HFF-Myc (cell line): ENCODE measurements at places on chromosomes 13 and 19.

GRCh38 chr13:101455863-101456262 is 3.4 kb downstream of the ITGBL1 start:
- DNase-seq, result peak; percentile 74

- DNase-seq, result no peak
Measured at GRCh38 chr13:20460761-20461160, 64.9 kb downstream of the CRYL1 start.

- no peak for DNase-seq
Measured at GRCh38 chr13:46313432-46314257, 73.4 kb downstream of the RUBCNL start.

DNA sequence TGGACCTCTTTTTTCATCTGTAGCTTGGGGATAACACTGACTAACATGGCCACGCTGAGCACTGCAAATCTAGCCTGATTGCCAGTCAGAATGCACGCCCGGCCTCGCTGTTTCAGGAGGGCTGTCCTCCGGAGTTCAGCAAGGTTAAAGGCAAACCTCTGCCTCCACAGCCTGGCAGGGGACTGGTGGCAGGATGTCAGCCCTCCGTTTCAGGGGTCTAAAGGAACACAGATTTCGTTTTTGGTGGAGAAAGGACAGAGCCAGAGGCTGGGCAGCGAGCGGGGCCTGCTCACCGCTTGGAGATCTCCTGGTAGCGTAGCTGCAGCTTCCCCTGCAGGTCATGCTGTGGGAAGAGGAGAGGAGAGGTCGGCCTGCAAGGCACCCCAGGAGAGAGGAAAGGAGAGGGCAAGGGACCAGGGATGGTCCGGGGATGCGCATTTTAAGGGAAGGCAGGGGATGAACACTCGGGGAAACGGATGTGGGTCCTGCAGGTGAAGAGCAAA is 560 bp downstream of the NDUFA7 start:
- no peak for DNase-seq

DNA sequence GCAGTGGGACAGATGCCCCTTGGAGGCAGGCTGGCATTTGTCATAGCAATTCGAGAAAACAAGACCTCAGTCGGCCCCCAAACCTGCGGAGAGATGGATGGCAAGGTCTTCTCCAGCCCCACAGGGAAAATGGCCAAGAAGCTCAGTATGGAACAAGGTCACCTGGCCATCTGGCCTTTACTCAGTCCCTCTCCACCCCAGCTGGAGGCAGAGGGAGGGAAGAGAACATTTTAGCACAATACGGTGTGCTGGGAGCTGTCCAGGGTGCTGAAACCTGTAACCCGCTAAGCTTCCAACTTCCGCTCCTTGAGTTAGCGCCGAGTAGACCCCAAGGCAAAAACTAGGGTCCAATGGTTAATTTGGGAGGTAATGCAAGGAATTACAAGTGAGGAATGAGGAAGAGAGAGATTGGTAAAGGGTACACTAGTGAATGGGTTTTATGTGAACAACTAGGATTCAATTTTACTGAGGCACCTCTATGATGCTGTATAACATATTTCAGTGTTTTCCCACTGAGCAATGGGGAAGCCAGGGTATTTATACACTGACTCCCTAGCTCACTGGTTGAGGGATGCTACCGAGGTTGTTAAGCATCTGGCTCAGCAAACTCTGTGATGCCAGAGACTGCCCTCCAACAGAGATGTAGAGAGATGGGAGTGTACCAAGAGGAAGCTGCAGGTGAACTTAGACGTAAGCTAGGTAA is 64.3 kb downstream of the CACNA1A start:
- peak; percentile 35 for DNase-seq

DNA sequence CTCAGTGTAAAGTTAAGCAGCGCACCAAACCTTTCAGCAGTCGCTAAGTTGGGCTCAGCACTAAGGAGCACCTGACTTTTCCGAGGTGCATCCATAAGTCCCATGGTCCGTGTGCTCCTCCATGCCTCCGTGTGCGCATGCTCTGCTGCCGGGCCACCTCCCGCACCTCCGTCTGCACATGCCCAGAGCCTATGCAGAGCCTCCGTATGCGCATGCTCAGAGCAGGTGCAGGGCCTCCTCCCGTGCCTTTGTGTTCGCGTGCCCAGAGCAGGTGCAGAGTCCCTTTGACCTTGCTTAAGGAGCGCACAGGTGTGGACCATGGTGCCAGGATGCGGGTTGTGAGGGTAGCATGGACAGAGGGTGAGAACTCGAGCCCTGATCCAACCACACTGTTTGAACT is 46.0 kb downstream of the ATP11A start:
- no peak for DNase-seq
